Dermis blood vessel endothelial cell (primary cell): ENCODE measurements at places on chromosomes 7 and 10.

DNA sequence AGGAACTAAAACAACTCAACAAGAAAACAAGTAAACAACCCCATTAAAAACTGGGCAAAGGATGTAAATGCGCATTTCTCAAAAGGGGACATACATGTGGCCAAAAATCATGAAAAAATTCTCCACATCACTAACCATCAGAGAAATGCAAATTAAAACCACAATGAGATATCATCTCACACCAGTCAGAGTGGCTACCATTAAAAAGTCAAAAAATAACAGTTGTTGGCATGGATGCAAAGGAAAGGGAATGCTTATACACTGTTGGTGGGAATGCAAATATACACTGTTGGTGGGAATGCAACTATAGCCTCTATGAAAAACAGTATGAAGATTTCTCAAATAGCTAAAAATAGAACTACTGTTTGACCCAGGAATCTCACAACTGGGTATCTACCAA, 60.0 kb upstream of the LANCL2 start:
- DNase-seq: no peak

DNA sequence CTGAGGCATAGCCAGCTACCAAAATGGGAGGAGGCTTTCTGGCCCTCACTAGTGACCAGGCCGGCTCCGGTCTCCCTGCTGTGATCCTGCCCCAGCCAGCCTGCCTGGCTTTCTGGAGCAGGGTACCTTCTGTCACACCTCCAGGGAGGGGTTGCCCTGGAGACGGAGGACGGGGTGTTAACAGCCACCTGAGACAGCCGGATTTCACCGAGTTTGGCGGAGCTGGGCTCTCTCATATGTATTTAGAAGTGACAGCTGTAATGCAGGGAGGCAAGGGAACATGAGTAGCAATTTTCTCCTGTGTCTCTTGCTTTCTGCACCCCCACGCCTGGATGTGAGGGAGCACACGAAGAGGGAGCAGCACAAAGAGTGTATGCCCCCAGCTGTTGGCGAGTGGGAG, 473.3 kb downstream of the PLXNA4 start:
- no peak for DNase-seq

- no peak for DNase-seq
Measured at GRCh38 chr7:41147606-41148485, 555.0 kb downstream of the INHBA start.

DNA sequence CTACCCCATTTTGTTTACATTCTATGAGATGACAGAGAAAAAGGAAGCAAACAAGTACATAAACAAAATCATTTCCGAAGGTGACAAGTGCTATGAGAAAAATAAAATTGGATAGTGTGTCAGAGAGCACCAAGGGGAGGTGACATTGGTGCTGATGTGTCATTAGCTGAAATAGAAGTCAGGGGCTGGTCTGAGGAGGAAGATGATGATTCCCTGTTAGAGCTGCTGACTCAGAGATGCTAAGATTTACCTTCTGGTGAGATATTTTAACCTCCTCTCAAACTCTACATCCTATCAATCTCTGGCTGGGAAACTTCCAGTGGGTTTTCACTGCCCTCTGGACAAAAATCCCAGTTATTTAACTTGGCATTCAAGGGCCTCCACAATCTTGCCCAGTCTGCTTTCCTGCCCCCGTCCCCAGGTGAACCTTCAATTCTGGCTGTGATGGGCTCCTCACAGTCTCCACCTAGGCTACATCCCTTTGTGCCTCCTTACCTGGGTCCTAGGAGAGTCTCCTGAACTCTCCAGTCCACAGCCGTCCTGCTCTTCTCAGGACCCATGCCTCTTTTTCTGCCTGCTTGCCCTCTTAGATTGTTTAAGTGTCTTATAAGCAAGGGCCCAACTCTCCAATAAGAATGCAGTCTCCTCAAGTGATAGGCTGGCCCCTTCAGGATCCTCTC, 26.6 kb downstream of the DUSP5 start:
- DNase-seq: no peak

DNA sequence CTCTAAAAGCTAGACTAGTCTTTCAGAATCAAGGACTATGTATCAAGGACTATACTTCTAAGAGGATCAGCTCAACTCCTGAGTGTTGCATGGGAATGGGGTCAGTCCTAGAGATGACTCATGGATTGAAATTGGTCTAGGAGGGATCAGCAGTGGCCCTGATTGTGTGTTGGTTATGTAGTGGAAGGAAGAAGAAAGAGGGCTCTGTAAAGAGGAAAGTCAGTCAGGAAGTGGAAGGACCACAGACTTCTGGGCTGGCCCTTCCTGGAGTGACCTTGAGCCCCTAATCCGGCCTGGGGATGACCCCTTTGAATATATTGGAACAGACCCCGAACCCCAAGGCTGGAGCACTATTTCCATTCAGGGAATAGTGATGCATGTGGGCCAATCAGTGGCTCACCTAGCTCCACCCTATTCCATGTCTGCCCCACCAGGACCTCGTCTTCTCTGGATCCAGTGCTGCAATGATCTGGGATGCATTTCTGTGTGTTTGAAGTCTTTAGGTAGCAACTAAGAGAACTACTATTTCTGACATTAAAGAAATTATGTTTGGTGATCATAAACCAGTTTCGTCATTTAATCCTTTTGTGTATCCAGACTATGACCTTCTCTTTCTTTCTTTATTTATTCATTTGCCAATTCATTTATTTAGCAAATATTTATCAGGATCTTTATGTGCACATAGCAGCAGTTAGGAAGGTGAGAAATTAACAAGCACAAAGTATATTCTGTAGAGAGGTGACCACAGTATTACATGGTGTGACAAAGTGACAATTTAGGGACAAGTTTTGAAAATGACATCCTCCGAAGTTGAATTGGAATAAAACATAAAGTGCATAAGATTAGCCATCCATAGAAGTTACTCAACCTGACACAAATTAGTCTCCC, 48.6 kb upstream of the KIF5B start:
- DNase-seq: no peak

DNA sequence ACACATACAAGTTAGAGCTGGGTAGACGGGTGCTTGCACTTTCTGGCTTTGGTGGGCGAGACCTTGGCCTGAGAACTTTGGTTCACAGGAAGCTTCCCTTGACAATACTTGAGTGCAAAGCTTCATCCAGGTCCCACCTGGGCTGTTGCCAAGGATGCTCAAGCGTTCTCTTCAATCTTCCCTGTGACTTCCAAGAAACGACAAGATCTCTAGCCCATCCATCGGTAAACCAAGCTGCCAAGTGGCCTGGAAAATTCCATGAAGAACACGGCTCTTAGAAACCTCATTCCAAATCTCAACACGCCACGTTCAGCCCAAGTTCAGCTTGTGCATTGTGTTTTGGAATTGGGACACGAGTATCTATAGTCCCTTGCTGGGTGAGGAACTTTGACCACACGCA, 84.7 kb downstream of the CHST15 start:
- no peak for DNase-seq

GRCh38 chr7:106071999-106072714, 40.0 kb downstream of the SYPL1 start:
- DNase-seq: peak; percentile 87

- DNase-seq: peak; percentile 45
Measured at GRCh38 chr10:122404576-122404975, 30.1 kb downstream of the PLEKHA1 start.
